ENCODE measurements at places on chromosomes 5 and 9. TPM values are rescaled to one million over a fixed set of nuclear protein-coding genes. Genes with fewer than 3 reads are reported as not detected.
A peak's percentile ranks its signal among the peaks of the same experiment; 100 is the strongest.

DNA sequence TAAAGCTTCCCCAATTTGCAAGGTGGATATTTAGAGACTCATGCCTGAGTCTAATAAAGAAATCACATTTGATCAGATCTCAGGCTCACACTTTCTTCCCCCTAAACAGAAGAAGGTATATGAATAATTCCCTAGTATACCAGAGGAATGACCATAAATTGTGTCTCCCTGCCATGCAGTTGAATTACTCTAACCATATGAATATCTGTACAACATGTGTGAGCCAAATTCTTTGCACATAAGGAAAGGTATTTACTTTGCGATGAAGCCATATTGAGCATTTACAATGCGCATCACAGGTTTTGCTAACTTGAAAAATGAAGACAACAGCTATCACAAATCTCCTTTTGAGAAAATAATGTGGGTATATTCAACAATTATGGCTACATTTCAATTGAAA, 479.4 kb downstream of the NR2F1-AS1 start:
- H3K4me1 ChIP-seq: no peaks in the 10 kb centered on the region
- no peaks in the 10 kb centered on the region for H3K27me3 ChIP-seq
- no peak for DNase-seq
- no peak overlapping the region for H3K4me3 ChIP-seq

- no peaks in the 10 kb centered on the region for H3K4me1 ChIP-seq
- H3K27ac ChIP-seq: no peak overlapping the region
- no peak overlapping the region for H3K4me3 ChIP-seq
- DNase-seq: no peak
- H3K27me3 ChIP-seq: no peaks in the 10 kb centered on the region
- H3K36me3 ChIP-seq: no peaks in the 10 kb centered on the region
Observed at GRCh38 chr5:55857247-55857640, 6.1 kb downstream of the IL31RA start.

The ADAMTS6 gene
- 21.0 TPM for total RNA-seq

DNA sequence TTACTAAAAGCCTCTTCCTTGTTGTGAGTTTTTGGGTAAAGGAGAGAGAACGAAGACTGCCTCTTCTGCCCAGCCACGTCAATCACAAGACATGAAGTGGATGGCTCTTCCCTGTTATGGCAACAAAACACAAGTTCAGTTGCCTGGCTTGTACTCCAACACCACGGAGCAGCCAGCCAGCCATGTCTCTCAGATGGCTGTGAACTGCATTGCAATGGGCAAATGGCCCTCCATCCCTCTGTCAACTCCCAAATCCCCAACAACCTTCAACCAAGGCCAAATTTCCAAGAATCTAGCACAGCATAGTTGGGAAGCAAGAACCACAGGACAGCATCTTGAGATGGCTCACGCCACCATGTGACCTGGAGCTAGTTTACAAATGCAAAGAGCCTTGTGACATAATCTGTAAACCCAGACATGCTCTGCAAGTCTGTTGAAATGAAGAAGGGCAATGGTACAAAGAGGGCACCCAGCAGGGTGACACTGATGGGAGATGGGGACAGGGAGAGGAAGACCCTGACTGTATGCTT, 53.9 kb downstream of the ZNF366 start:
- peak overlapping the region; percentile 87 for H3K27ac ChIP-seq
- no peak for DNase-seq
- H3K4me1 ChIP-seq: peaks cover 20% of the 10 kb centered on the region
- no peak overlapping the region for H3K4me3 ChIP-seq
- H3K27me3 ChIP-seq: no peaks in the 10 kb centered on the region

The PTGES gene
- 26.4 TPM for total RNA-seq

- no peaks in the 10 kb centered on the region for H3K27me3 ChIP-seq
- no peak overlapping the region for H3K4me3 ChIP-seq
- H3K27ac ChIP-seq: no peak overlapping the region
Observed at GRCh38 chr5:94702729-94703128, 84.3 kb downstream of the SLF1 start.

DNA sequence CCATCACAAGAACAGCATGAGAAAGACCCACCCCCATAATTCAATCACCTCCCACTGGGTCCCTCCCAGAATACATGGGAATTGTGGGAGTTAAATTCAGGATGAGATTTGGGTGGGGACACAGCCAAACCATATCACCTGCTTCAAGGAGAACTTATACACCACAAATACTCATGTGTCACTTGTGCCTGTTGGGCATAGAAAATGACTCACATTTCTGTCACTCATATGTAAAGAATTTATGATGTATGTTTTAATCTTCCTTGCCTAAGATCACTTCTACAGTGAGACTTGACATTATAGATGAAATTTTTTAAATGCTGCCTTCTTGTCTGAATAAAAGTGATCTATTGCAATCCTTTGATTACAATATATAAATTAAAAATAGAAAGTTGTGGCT, 23.0 kb upstream of the PRDM6 start:
- H3K27ac ChIP-seq: no peak overlapping the region
- no peaks in the 10 kb centered on the region for H3K4me1 ChIP-seq
- no peaks in the 10 kb centered on the region for H3K36me3 ChIP-seq
- H3K27me3 ChIP-seq: no peaks in the 10 kb centered on the region
- DNase-seq: no peak
- H3K4me3 ChIP-seq: no peak overlapping the region

The C9orf153 gene
- not detected for total RNA-seq

GRCh38 chr9:105466898-105467455, 19.1 kb downstream of the FSD1L start:
- no peaks in the 10 kb centered on the region for H3K4me1 ChIP-seq
- H3K27ac ChIP-seq: no peak overlapping the region
- H3K4me3 ChIP-seq: no peak overlapping the region

GRCh38 chr5:106262395-106262794, 1408.3 kb downstream of the EFNA5 start:
- H3K4me3 ChIP-seq: no peak overlapping the region
- H3K27me3 ChIP-seq: no peaks in the 10 kb centered on the region
- no peaks in the 10 kb centered on the region for H3K36me3 ChIP-seq

DNA sequence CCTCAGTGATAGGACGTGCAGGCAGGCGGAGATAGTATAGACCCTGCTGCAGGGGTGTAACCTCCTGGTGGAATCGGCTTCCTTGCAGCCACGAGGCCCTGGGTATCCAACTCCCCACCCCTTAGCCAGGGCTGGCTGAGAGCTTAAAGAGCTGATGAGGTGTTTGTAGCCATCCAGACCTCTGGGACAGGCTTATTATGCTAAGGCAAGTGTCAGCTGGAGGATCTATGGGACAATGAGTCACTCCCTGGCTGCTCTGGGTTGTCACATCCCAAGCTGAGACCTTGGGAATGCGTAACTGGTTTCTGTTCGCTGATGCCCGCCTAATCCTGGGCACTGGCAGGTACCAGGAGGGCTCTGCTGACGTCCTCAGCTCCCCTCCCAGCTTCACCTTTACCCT, 38.9 kb downstream of the DAB2IP start:
- H3K27ac ChIP-seq: no peak overlapping the region
- no peaks in the 10 kb centered on the region for H3K27me3 ChIP-seq
- peak; percentile 35 for DNase-seq
- H3K36me3 ChIP-seq: no peaks in the 10 kb centered on the region
- peaks cover 18% of the 10 kb centered on the region for H3K4me1 ChIP-seq
- no peak overlapping the region for H3K4me3 ChIP-seq

GRCh38 chr9:136858844-136859757, 7.0 kb downstream of the MAMDC4 start:
- H3K4me1 ChIP-seq: peaks cover 16% of the 10 kb centered on the region
- H3K4me3 ChIP-seq: no peak overlapping the region
- H3K36me3 ChIP-seq: no peaks in the 10 kb centered on the region
- peak; percentile 62 for DNase-seq
- H3K27ac ChIP-seq: peak overlapping the region; percentile 69
- H3K27me3 ChIP-seq: no peaks in the 10 kb centered on the region

DNA sequence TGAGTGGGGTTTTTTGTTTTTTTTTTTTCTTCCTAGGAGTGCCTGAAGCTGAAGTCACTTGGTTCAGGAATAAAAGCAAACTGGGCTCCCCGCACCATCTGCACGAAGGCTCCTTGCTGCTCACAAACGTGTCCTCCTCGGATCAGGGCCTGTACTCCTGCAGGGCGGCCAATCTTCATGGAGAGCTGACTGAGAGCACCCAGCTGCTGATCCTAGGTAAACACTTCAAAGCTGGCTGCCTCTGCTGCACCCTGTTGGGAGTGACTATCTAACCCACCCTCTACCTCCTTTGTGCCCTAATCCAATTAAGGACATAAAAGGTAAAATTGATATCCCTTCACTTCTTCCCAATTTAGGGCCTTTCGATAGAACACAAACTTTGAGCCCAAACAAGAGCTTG, 206.8 kb downstream of the SAXO1 start:
- no peaks in the 10 kb centered on the region for H3K36me3 ChIP-seq
- DNase-seq: peak; percentile 8
- no peaks in the 10 kb centered on the region for H3K27me3 ChIP-seq
- no peaks in the 10 kb centered on the region for H3K4me1 ChIP-seq
- no peak overlapping the region for H3K4me3 ChIP-seq

The SHC3 gene
- total RNA-seq: 1.4 TPM

The HSD17B3 gene
- total RNA-seq: 2.5 TPM

The TRPM6 gene
- 19.0 TPM for total RNA-seq

GRCh38 chr5:142605611-142606010, 80.3 kb downstream of the FGF1 start:
- no peaks in the 10 kb centered on the region for H3K36me3 ChIP-seq
- DNase-seq: peak; percentile 17
- peak overlapping the region; percentile 30 for H3K27ac ChIP-seq
- H3K27me3 ChIP-seq: no peaks in the 10 kb centered on the region
- peaks cover 7% of the 10 kb centered on the region for H3K4me1 ChIP-seq

The PCDHB8 gene
- total RNA-seq: 0.63 TPM

The PCDH1 gene
- total RNA-seq: 10.5 TPM

The DMGDH gene
- 0.16 TPM for total RNA-seq

The AMBP gene
- 713 TPM for total RNA-seq

GRCh38 chr5:60261732-60262131, 368.2 kb upstream of the PDE4D start:
- no peak for DNase-seq
- no peaks in the 10 kb centered on the region for H3K4me1 ChIP-seq
- H3K36me3 ChIP-seq: no peaks in the 10 kb centered on the region
- no peak overlapping the region for H3K27ac ChIP-seq

DNA sequence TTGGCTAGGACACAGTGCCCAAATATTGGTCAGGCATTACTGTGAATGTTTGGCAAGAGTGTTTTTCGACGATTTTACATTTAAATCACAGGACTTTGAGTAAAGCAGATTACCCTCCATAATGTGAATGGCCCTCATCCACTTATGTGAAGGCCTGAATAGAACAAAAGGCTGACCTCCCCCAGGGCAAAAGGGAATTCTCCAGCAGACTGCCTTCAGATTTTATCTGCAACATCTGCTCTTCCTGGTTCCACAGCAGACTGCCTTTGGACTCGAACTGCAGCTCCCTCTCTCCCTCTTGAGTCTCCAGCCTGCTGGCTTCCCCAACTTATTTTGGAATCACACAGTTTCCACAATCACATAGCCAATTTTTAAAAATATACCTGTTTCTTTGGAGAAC, 7.1 kb upstream of the TMEM215 start:
- H3K36me3 ChIP-seq: no peaks in the 10 kb centered on the region
- no peak overlapping the region for H3K27ac ChIP-seq
- no peak overlapping the region for H3K4me3 ChIP-seq
- no peak for DNase-seq

DNA sequence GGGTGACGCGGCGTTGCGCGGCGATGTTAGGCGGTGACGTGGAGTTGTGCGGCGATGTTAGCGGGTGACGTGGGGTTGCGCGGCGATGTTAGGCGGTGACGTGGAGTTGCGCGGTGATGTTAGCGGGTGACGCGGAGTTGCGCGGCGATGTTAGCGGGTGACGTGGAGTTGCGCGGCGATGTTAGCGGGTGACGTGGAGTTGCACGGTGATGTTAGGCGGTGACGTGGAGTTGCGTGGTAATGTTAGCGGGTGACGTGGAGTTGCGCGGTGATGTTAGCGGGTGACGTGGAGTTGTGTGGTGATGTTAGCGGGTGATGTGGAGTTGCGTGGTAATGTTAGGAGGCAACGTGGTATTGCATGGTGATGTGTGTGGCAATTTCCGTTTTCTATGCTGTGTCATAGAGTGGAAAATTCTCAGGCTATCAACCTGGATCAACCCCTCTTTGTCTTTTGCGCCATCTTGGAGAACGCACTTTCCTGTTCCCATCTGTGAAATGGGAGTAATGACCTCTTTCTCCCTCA, 76.0 kb downstream of the ANKRD33B start:
- no peak overlapping the region for H3K27ac ChIP-seq
- H3K4me3 ChIP-seq: no peak overlapping the region
- DNase-seq: no peak

All from hepatocyte (in vitro differentiated cells).